CD4-positive, alpha-beta T cell treated with Interleukin-2 at 100 ng/mL for 4 hours (primary cell): ENCODE measurements at places on chromosomes 5 and 9.

DNA sequence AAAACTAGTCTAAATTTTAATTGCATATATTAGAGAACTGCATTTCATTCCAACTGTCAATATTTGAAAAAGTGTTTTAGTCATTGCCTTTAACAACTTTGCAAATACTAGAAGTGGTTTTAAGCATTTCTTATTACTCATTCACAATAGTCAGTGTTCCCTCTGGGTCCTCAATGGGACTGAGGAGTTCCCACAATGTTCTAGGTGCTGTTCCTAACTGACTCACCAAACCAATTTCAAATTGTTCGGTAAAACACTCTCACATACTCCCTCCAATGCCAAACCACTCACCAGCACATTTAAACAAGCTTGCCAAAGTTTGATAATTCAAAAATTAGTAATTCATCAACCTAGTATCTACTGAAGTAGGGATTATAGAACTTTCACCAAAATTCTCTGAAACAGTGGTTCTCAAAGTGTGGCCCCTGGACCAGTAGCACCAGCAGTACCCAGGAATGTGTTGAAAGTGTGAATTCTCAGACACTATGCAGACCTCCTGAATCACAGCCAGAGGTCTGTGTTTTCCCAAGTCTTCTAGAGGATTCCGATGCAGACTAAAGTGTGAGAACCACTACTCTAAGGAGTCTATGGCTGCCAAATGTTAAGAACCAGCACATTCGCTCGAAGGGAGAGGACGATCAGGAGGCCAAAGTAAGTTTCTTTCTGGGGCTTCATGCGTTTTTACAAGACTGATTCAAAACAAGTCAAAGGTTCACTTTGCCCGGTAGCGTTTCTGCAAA is 72.8 kb downstream of the APBA1 start:
- no peak for DNase-seq

GRCh38 chr9:128936171-128936865 is 11.1 kb downstream of the DOLK start:
- no peak for DNase-seq

GRCh38 chr5:9930156-9930555 is 300.0 kb upstream of the TAS2R1 start:
- no peak for DNase-seq

GRCh38 chr9:34380034-34380510 is 3.4 kb upstream of the MYORG start:
- no peak for DNase-seq

GRCh38 chr9:72082536-72082935 is 22.1 kb upstream of the C9orf57 start:
- no peak for DNase-seq

GRCh38 chr5:141547488-141547887 is 58.6 kb downstream of the PCDHGC5 start:
- no peak for DNase-seq

DNA sequence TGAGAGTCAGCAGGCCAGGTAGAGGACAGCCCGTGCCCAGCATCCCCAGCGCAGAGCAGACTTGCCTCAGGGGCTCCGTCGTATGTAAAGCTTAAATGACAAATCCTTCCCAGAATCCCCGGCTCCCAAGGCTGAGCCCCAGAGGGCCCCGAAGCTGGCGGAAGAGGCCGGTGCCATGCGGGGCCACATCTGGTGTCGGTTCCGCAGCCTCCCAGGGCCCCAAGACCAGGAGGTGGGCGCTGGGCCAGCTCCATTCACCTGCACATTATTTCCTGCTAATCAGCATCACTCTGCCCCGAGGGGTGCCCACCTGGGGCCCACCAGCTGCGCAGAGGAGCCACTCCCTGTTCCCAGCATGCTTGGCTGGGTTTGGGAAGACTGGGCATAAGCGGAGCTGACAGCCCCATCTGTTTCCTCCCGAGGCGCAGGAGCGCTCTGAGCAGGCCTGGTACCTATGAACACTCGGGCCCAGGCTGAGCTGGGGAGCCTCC is 124.0 kb upstream of the PPP1R26 start:
- DNase-seq = no peak

DNA sequence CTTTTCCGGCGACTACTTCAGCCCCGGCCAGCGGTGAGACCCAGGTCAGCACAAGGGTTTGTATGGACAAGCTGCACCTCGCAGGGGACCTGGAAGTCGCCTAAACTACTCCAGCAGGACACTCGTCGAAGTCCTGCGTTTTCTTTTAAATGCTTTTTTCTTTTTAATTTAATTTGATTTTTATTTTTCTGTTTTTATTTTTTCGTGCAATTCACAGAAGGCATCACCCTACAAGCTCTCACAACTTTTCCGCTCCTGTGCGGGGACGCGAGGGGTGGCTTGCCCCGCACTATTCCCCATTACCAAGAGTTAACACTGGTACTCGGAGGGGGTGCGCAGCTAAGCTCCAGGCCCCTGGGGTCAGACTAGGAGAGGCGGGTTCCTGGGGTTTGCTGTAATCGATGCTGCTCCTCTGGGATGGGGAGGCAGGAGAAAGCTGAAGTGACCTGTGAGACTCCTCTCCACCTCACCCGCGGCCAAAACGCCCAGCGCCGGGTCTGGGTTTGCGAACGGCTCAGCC is 1.3 kb downstream of the EDIL3 start:
- no peak for DNase-seq

DNA sequence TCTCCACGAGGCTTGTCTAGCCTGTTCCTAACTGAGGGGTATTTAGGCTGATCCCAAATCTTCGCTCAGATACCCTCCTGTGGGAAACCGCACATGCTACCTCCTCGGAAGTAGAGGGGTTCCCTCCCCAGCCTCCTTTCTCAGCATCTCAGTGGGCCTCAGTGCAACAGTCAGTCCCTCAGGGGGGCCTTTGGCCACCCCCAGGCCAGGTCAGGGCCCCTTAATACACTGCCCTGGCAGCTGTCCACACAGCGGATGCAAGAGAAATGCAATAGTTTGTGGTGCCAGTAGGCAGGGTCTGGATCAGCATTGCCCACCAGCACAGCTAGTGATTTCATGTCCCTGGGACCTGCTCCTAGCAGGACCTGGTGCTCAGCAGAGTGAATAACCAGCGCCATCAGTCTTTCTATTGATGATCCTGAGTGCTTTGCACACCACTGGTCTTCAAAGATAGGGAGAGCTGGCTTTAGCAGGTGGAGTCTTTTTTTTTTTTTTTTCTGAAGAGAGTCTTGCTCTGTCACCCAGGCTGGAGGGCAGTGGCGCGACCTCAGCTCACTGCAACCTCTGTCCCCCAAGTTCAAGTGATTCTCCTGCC is 7.5 kb downstream of the PLPP7 start:
- DNase-seq = no peak

GRCh38 chr9:1087120-1087881 is 37.1 kb downstream of the DMRT2 start:
- no peak for DNase-seq

DNA sequence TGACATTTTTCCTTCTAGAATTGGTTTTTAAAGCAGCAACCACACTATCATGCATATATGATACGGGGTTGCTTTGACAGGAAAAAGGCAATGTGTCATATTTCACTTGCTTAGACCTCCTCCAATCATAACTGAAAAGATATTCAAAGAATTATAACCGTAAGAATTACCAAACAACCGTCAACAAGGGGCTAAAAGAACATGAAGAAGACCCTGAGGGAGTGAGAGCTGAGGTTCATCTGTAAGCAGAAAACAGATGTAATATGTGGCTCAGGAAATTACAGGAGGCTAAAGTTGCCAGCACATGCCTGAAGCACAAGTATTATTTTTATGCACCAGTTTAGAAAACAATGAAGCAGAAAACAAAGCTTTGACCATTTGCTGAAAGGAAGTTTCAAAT is 78.9 kb downstream of the APBA1 start:
- DNase-seq = no peak

- DNase-seq = no peak
Observed at GRCh38 chr5:1946776-1947175, 64.1 kb upstream of the IRX4 start.

GRCh38 chr5:142688281-142688989 is 2.5 kb upstream of the FGF1 start:
- DNase-seq = no peak

DNA sequence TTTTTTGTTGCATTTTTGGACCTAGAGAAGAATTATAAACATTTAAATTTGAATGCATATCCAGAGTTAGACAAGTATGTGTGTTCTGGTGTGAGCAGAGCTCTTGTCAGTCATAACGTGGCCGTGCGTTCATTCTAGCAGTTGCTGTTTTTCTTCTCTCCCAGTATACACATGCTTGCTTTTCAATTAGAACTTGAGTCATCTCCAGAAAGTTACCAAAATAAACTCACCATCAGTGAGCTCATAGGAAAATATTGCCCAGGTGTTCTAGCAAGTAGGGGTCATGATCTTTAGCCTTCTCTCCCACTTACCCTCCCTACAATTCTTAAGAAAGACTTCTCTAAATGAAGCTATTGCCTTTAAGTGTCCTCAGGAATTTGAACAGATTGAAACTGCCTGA is 247.5 kb upstream of the TUT7 start:
- no peak for DNase-seq

DNA sequence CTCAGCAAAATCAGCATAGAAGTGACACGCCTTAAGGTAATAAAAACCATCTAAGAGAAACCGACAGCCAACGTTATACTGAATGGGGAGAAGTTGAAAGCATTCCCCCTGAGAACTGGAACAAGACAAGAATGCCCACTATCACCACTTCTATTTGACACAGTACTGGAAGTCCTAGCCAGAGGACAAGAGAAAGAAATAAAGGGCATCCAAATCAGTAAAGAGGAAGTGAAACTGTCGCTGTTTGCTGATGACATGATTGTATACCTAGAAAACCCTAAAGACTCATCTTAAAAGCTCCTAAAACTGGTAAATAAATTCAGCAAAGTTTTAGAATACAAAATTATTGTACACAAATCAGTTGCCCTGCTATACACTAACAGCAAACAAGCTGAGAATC is 393.3 kb downstream of the KIF4B start:
- DNase-seq = no peak

DNA sequence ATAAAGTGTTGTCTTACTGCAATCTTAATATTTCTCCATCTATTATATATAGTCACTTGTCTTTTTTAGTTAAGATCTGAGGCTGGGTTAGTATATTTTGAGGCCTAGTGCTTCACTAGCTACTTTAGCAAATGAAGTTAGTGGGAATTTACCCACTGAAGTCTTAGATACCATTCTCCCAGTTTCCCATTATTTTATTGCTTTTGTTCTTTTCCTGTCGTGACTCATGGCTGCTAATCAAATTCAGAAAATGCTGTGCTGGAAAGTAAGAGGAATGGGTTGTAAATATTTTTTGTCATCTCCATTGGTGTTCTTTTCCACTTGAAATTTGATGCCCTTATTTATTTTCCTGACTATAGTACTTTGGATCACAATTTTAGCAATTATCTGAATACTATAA is 14.2 kb downstream of the TCERG1 start:
- no peak for DNase-seq

DNA sequence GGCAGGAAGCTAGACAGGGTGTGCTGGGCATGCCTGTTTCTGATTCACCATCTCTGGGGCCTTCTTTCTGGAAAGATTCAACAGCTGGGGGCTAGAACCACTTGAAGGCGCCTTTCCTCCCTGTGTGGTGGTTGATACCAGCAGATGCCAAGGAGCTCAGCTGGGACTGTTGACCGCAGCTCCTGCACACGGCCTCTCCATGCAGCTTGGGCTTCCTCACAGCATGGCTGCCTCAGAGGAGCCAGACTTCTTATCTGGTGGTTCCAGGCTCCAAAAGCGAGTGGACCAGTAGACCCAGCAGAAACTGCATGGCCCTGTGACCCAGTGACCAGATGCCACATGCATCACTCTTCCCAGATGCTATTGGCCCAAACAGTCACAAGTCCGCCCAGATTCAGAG is 74.7 kb upstream of the COL5A1 start:
- DNase-seq = no peak

DNA sequence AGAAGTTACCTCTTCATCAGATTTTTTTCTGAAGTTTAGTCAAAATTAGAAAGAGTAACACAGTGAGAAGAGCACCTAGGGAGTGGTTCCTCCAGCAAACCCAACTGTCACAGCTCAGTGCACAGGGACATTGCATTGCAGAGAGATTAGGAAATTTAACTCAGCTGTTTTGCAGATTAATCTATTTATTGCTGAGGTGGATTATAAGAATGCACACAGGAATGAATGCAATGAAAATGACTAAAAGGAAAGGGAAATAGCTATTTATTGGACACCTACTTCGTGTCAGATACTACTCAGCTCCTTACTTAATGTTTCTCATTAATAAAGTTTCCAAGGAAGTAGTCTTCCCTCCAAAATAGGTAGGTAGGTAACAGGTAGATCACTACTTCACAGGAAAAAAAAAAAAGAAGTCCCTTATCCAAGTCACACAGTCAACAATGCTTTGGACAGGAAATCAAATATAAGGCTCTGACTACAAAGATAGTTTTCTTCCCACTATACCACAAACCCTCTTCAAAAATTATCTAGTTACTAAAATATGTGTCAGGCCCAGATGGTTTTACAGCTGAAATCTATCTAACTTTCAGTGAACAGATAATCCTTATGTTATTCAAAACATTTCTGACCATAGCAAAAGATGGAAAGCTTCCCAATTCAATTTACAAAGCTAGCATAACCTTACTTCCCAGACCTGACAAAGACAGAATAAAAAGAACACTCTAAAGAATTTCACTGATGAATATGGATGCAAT is 442.2 kb upstream of the MPDZ start:
- no peak for DNase-seq

DNA sequence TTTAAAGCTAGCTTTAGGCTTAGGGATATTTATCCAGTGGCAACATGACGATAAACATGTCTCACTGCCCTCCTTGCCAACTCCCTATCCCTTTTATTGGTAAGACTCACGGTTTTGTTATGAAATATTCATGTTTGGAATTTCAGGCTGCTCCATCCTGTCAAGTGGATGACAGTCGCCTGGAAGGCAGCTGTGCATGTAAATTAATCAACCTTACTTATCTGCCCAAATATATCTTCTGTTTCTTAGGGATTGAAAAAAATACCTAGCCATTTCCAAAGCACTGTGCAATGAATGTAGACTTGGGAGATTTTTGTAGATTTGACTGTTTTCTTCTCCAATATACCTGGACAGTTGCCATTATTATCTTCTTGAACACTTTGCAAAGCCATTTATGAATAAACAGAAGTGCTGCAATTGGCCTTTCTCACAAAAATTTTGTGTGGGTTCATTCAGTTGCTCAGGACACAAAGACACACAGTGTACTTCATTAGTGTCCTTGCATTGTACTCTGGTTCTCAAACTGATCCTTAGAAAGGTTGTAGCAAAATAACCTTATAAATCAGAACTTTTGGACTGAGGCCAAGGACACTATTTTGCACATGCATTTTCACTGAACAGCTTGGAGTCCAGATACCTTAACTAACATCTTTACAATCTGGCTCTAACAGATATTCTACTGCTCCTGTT is 889.4 kb upstream of the SEMA6A start:
- no peak for DNase-seq

- DNase-seq = no peak
Observed at GRCh38 chr5:160378330-160378729, 7.9 kb upstream of the C1QTNF2 start.

GRCh38 chr9:95045751-95046150 is 271.8 kb downstream of the FANCC start:
- no peak for DNase-seq
